ENCODE measurements at places on chromosomes 16 and 17. TPM values are rescaled to one million over a fixed set of nuclear protein-coding genes. Genes with fewer than 3 reads are reported as not detected.

NHERF2 gene
- 58.4 TPM for total RNA-seq

NPIPA2 gene
- 3.1 TPM for total RNA-seq

BRIP1 gene
- 22.2 TPM for total RNA-seq

EIF3CL gene
- total RNA-seq = 104 TPM

CPHXL2 gene
- total RNA-seq = not detected

CDRT4 gene
- total RNA-seq = 6.2 TPM

TMEM92 gene
- 6.6 TPM for total RNA-seq

ANKRD40CL gene
- total RNA-seq = 0.57 TPM

- peak; percentile 52 for DNase-seq
These were observed 418.0 kb upstream of the PSMD7 start for GRCh38 chr16:73878611-73879010.

GRCh38 chr16:84898447-84898846 lies 78.7 kb downstream of the CRISPLD2 start:
- DNase-seq = no peak

DNA sequence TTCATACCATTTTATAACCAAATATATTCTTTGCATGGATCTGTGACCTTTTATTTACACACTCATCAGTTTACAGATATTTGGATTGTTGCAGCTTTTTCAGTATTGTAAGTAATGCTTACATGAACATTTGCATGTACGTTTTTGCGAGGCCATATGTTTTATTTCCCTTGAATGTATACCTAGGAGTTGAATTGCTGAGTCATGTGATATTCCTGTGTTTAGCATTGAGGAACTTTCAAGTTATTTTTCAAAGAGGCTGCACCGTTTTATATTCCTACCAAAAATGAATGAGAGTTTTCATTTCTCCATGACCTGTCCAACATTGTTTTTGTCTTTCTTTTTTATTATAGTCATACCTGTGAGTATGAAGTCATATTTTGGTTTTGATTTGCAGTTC lies 392.1 kb downstream of the CNTNAP4 start:
- DNase-seq = no peak

- DNase-seq = no peak
These were observed 153.9 kb upstream of the TBX2 start for GRCh38 chr17:61245706-61246135.

DNA sequence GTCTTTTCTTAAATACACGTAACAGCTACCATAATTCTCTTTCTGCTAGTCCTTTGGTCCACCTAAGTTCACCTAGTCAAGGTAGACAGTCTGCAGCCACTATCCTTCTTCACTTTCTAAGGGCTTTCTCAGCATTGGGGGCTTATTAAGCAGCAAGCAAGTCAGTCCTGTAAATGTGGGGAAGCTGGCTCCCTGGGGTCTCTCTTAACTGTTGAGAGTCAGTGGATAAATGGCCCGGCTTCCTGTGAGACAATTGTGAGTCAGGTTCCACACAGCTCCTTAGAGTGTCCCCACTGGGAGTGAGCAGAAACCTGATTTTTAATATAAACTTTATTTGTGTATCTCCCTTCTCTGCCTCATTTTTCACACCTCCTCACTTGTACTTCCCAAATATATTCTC lies 132.1 kb downstream of the CDH13 start:
- DNase-seq = no peak

GRCh38 chr17:17189559-17189958 lies 16.6 kb downstream of the PLD6 start:
- DNase-seq = no peak

GRCh38 chr17:60941028-60941427 lies 263.4 kb downstream of the BCAS3 start:
- DNase-seq = no peak

- no peak for DNase-seq
These were observed 2.2 kb downstream of the IRX3 start for GRCh38 chr16:54284319-54284930.

GRCh38 chr17:78485290-78486168 lies 91.7 kb downstream of the DNAH17 start:
- DNase-seq = no peak

DNA sequence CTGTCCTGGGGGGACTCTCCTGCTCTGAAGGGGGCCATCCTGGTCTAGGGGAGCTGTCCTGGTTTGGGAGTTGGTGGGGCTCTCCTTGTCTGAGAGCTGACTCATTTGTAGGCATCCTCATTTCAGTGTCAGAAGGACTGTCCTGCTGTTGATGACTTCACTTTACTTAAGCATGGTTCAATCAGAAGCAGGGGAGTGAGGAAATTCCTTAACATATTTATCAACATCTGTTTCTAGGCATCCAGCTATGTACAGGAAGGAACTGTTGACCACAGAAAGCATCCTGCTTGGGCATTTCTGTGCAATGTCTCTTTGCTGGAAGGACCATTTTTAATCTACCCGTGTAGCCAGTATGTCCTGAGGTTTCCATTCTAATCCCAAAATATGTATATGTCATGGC lies 502.7 kb upstream of the HSBP1 start:
- DNase-seq = no peak

GRCh38 chr17:51118330-51119195 lies 2.1 kb downstream of the SPAG9 start:
- no peak for DNase-seq

- DNase-seq = no peak
These were observed 16.1 kb downstream of the ACE start for GRCh38 chr17:63492940-63493339.

GRCh38 chr17:59671386-59671785 lies 35.8 kb downstream of the PTRH2 start:
- DNase-seq = no peak

- no peak for DNase-seq
These were observed 2.5 kb downstream of the FAM83G start for GRCh38 chr17:19001907-19002590.

DNA sequence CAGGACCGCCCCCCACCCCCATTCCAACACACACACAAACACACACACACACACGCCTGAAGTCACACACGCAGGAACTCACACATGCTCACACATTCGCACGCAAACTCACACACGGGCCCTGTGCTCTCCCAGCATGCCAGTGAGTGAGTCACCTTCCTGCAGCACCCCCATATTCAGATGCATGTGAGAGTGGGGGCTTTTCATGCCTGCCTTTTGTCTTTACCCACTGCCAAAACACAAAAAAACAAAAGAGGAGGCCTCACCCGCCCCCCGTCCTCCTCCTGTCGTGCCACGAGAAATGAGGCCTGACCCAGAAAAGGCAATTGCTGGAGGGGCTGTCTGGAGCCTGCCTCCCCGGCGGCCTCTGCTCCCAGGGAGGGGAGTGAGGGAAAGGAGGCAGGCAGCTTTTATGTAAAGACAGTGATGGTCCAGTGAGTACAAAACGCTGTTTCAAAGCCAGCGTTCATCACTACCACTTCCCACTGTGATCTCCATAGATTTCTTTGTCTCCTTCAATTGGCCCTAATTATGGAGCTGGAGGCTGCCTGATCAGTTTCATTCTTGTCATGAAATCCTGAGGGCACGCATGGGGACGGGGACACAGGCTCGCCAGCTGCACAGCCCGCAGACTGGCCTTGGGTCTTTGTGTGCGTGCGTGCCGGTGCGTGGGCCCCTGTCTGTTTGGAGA lies 29.5 kb upstream of the GSE1 start:
- no peak for DNase-seq

GRCh38 chr16:26765087-26765486 lies 301.6 kb upstream of the C16orf82 start:
- DNase-seq = no peak

Measured in HCT116 (cell line).